ENCODE measurements at places on chromosomes 3 and 15.

DNA sequence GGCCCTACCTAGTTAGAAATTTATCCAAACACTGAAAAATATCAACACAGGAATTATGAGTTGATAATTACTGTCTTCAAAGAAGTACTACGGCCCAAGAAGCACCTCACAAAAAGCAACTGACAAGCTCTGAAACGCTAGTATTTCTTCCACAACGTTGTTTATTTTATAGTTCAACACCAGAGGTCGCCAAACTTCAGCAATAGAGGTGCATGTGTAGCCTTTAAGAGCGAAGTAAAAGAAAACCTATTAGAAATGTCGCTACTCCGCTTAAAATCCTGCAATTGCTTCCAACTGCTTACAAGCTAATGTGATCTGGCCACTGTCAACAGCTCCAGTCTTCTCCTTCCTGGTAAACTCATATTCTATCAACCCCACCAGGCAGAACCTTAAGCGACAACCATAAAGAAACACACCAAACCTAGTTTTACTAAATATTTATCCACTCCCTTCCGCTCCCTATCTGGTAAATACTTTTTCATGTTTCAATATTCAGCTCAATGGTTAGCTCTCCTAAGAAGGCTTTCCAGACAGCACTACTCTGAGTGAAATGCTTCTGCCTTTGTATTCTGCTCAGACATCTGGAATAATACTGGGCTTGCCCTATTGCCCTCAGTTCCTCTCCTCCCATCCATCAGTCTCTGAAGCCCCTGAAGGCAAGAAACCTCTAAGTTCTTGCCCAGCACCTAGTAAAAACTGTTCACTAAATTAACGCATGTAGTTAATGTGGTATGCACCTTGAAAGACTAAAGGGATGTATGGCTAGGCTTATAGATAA, 110.2 kb downstream of the NR1I2 start:
- peaks cover 26% of the 10 kb centered on the region for H3K4me1 ChIP-seq
- H3K36me3 ChIP-seq = peaks cover 45% of the 10 kb centered on the region
- DNase-seq = no peak

GRCh38 chr3:186742618-186743380, 25.6 kb downstream of the KNG1 start:
- no peak overlapping the region for H3K4me3 ChIP-seq
- H3K27me3 ChIP-seq = no peaks in the 10 kb centered on the region
- DNase-seq = no peak
- no peaks in the 10 kb centered on the region for H3K36me3 ChIP-seq
- H3K4me1 ChIP-seq = peaks cover 4% of the 10 kb centered on the region

GRCh38 chr3:15591242-15591641, 10.1 kb downstream of the HACL1 start:
- peaks cover 7% of the 10 kb centered on the region for H3K4me1 ChIP-seq
- H3K27ac ChIP-seq = peak overlapping the region; percentile 26
- no peaks in the 10 kb centered on the region for H3K27me3 ChIP-seq
- no peak overlapping the region for H3K4me3 ChIP-seq

- H3K4me1 ChIP-seq = no peaks in the 10 kb centered on the region
- peaks cover 6% of the 10 kb centered on the region for H3K27me3 ChIP-seq
- H3K36me3 ChIP-seq = no peaks in the 10 kb centered on the region
Measured at GRCh38 chr3:171028025-171028778, 1.7 kb upstream of the SLC2A2 start.

DNA sequence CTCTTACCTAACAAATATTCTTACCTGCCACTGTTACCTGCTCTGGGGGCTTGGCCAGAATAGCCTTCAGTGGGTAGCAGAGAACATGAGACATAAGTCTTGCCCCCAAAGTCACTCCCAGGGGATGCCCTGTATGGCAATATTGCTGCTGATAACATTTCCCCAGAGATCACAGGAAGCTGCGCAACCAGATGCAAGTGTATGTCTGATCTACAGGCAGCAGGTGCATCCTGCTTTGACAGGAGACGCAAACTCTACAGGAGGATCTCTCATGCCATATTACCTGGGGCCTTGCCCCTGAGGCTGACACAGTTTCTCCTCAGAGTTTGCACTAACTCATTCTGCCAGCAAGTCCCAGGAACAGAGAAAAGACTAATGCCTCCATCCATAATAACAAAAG, 174.4 kb upstream of the LPP start:
- DNase-seq = no peak
- H3K27ac ChIP-seq = peak overlapping the region; percentile 45
- peaks cover 72% of the 10 kb centered on the region for H3K4me1 ChIP-seq
- no peak overlapping the region for H3K4me3 ChIP-seq
- H3K27me3 ChIP-seq = no peaks in the 10 kb centered on the region

GRCh38 chr3:62266668-62267283, 106.6 kb downstream of the FEZF2 start:
- no peak overlapping the region for H3K4me3 ChIP-seq
- no peaks in the 10 kb centered on the region for H3K4me1 ChIP-seq
- DNase-seq = no peak
- no peak overlapping the region for H3K27ac ChIP-seq
- peaks cover 3% of the 10 kb centered on the region for H3K27me3 ChIP-seq

GRCh38 chr15:50057905-50058639, 61.0 kb downstream of the ATP8B4 start:
- H3K27ac ChIP-seq = no peak overlapping the region
- no peak for DNase-seq
- no peaks in the 10 kb centered on the region for H3K36me3 ChIP-seq
- no peak overlapping the region for H3K4me3 ChIP-seq

- H3K4me3 ChIP-seq = peak overlapping the region; percentile 70
- H3K27me3 ChIP-seq = no peaks in the 10 kb centered on the region
- H3K36me3 ChIP-seq = peaks cover 79% of the 10 kb centered on the region
Measured at GRCh38 chr15:55256281-55257011, 33.2 kb downstream of the RAB27A start.

GRCh38 chr15:71687902-71688508, 122.3 kb upstream of the NR2E3 start:
- no peak for DNase-seq
- peaks cover 3% of the 10 kb centered on the region for H3K4me1 ChIP-seq
- H3K4me3 ChIP-seq = no peak overlapping the region

- H3K27me3 ChIP-seq = no peaks in the 10 kb centered on the region
- H3K4me1 ChIP-seq = peaks cover 80% of the 10 kb centered on the region
- H3K4me3 ChIP-seq = peak overlapping the region; percentile 63
- H3K27ac ChIP-seq = peak overlapping the region; percentile 92
- no peaks in the 10 kb centered on the region for H3K36me3 ChIP-seq
Measured at GRCh38 chr3:16841904-16842271, 42.9 kb upstream of the PLCL2 start.

DNA sequence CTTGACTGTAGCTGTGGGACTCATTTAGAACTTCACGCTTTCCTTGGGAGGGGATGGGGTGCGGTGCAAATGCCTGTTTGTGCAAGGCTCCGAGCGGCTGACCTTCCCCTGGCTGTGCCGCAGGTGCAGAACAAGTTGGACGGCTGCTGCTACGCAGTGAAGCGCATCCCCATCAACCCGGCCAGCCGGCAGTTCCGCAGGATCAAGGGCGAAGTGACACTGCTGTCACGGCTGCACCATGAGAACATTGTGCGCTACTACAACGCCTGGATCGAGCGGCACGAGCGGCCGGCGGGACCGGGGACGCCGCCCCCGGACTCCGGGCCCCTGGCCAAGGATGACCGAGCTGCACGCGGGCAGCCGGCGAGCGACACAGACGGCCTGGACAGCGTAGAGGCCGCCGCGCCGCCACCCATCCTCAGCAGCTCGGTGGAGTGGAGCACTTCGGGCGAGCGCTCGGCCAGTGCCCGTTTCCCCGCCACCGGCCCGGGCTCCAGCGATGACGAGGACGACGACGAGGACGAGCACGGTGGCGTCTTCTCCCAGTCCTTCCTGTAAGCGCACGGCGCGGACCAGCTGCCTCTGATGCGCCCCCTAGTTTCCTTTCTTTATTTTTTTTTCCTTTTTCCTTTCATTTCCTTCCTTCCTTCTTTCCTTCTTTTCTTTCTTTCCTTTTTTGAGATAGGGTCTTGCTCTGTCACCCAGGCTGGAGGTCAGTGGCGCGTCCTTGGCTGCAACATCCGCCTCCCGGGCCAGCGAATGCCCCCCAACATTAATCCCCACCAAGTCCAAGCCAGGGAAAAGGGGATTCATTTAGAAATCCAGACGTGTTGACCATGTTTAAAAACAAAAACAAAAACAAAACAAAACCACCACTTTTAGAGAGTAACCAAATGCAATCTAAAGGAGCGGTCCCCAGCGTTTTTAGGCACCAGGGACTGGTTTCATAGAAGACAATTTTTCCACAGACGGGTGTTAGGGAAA, 42.7 kb downstream of the EIF2AK4 start:
- peak overlapping the region; percentile 2 for H3K27ac ChIP-seq
- H3K27me3 ChIP-seq = no peaks in the 10 kb centered on the region
- peaks cover 5% of the 10 kb centered on the region for H3K4me1 ChIP-seq
- peaks cover 61% of the 10 kb centered on the region for H3K36me3 ChIP-seq

DNA sequence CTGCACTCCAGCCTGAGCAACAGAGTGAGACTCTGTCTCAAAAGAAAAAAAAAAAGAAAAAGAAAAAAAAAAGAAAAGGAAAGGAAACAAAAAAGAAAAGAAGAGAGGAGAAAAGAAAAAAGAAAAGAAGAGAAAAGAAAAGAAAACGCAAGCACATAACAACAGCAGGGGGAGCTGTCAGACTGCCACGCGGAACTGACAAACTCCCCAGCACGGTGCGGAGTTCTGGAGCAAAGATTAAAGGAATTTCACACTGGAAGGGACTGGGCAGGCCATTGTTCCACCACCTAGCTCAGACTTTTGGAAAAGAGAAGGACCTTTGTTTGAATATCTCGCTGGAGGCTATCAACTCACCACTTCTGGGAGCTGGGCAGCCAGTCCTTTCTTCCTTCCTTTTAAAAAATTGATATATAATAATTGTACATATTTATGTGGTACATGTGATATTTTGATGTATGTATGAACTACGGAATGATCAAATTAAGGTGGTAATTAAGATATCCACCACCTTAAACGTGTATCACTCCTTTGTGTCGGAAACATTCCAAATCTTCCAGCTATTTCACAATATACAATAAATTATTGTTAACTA, 40.5 kb downstream of the DPPA2 start:
- H3K4me3 ChIP-seq = no peak overlapping the region
- no peaks in the 10 kb centered on the region for H3K4me1 ChIP-seq
- no peaks in the 10 kb centered on the region for H3K36me3 ChIP-seq
- H3K27me3 ChIP-seq = no peaks in the 10 kb centered on the region
- no peak overlapping the region for H3K27ac ChIP-seq
- DNase-seq = no peak

DNA sequence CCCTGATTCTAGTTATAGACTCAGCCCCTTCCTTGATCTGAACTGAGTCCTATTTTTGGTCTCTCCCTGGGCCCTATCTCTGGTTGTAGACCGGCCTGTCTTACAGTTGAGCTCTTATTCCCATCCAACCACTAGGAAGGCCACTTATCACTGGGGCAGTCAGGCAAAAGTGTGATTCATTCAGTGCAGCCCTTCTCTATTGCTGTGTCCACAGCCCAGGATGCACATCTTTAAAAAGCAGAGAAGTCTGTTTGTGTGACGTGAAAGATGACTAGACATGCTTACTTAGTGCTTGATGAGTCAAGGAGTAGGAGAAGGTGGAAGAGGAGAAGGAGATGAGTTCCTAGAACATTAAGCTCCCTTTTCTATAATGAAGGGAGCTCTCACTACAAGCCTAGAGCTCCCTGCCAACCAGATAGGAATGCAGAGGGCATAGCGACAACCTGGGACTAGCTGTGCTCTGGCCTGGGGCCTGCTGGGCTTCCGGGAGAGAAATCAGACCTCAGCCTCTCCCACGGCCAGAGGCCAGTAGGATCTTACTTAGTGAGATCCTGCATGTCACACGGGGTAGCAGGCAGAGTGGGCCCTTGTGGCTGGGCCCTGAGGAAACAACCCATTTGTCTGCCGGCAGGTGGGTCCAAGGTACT, 25.7 kb downstream of the INSYN1 start:
- H3K36me3 ChIP-seq = no peaks in the 10 kb centered on the region
- DNase-seq = no peak
- no peaks in the 10 kb centered on the region for H3K4me1 ChIP-seq

GRCh38 chr15:46456456-46456855, 821.6 kb downstream of the SQOR start:
- H3K4me3 ChIP-seq = no peak overlapping the region
- H3K27me3 ChIP-seq = no peaks in the 10 kb centered on the region
- H3K36me3 ChIP-seq = no peaks in the 10 kb centered on the region
- H3K4me1 ChIP-seq = no peaks in the 10 kb centered on the region
- DNase-seq = no peak

DNA sequence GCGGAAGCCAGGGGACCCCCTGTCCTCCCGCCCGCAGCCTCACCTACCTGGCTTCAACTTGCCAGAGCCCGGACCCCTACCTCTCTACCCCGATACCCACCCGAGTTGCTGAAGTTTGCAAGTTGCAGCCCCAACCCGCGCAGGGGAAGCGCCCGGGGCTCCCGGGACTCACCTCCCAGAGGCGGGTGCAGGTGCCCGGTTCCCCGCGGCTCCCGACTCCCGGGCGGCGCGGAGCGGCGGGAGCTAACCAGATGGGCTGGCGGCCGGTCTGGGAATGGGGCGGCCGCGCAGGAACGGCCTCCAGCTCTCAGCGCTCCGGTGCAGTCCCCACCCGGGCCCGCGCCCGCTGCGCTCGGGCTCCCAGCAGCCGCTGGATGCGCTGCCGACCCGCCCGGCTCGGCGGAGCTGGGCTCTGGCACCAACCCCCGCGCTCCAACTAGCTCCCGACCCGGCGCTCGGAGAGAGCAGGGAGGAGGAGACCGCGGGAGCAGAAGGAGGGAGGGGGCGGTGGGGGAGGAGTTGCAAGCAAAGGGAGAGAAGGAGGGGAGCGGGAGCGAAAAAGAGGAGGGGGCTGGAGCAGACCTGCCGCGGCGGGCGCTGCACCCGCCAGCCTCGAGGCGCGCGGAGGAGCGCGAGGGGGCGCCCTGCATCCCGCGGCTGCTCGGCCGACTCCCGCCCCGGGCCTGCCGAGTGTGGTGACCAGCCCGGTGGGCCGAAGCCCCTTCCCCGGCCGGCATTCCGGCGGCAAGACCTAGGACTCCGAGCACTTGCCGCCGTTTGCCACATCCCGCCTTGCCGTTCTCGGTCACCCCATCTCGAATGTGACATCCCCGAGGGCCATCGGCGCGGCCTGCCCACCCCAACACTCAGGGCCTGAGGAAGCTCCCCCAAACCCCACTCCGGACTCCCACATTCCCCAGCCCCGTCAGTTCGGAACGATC, at the start of gene SEMA5B:
TSS of gene SEMA5B (minus strand) at position 472 of the 941 bp plus-strand sequence. CDS start 66,500 bp downstream, outside the sequence.
- DNase-seq = peak; percentile 63
- H3K4me3 ChIP-seq = peak within 1 kb of the TSS; percentile 64
- no peaks in the 10 kb centered on the region for H3K36me3 ChIP-seq
- H3K27ac ChIP-seq = no peak within 1 kb of the TSS

- H3K27me3 ChIP-seq = no peaks in the 10 kb centered on the region
- peaks cover 55% of the 10 kb centered on the region for H3K4me1 ChIP-seq
- no peak for DNase-seq
Measured at GRCh38 chr3:46926871-46927717, 49.5 kb downstream of the CCDC12 start.

DNA sequence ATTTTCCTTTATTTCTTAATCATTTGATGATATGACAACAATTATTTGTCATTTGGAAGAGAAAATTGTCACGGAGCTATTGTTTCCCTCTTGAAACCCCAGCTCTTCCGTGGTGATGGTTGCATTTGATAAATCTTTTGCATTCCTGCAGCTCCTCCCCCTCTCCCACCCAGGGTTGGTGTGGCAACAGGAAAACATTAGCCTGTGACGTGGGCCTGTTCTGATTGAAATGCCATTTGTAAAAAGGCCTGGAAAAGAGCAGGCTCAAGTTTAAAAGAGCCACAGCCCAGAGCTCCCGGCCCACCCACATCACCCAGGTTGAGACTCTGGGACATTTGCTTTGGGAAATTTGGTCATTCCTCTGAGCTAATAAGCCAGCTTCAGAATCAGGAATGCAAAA, 282.5 kb downstream of the RPLP1 start:
- no peaks in the 10 kb centered on the region for H3K27me3 ChIP-seq
- H3K4me3 ChIP-seq = no peak overlapping the region
- no peak for DNase-seq
- peaks cover 7% of the 10 kb centered on the region for H3K4me1 ChIP-seq
- H3K36me3 ChIP-seq = no peaks in the 10 kb centered on the region

All from activated T-cell treated with anti-CD3 and anti-CD28 coated beads, Interleukin-2, amount 50 U/mL, for 24 hours (primary cell).